Caco-2 (cell line): ENCODE measurements at places on chromosomes 3 and 15. TPM values are rescaled to one million over a fixed set of nuclear protein-coding genes. Genes with fewer than 3 reads are reported as not detected.
A peak's percentile ranks its signal among the peaks of the same experiment; 100 is the strongest.

GRCh38 chr3:51669241-51670052 lies 1.6 kb upstream of the TEX264 start:
- H3K27me3 ChIP-seq: no peaks in the 10 kb centered on the region
- peak overlapping the region; percentile 12 for H3K27ac ChIP-seq
- no peak overlapping the region for H3K4me3 ChIP-seq
- peak; percentile 88 for DNase-seq
- H3K4me1 ChIP-seq: no peaks in the 10 kb centered on the region

DNA sequence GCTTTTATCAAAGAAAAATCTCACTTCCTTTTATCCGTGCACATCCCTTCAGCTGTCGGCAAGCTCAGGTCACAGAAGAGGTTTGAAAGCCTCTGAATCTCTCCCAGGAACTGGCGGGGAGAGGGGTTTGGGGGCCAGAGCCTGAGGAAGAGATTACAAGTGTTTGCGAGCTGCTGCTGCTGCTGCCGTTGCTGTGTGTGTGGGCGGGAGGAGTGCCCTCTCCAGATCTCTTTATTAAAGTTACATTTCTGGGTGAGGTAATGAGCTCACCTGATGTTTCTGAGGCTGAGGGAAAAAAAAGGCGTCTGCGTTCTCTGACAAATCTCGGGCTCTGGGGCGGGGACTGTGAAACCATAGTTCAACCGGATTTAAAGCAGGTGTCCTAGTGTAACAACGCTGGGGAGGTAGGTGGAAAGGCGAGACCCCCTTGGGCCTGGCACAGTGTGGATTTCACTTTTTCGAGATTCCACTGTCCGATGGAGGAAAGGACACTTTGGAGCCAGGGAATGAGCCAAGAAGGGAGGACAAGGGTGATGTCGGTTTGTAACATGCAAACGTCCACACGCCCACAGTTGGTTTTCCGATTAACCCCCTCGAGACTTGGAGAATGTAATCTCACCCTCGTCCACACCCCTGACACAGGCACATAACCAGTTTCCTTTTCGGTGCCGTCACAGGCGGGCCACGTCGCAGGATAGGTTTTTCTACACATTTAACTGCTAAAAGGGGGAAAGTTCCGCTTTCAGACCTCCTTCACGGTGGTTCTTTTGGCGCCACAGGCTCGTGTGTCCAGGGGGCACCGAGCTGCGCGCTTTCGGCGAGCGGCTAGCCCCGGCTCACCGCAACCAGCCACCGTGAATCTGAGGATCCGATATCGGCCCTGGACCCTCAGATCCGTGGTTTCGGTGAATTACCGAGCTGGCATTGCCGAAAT lies 2.1 kb downstream of the ALCAM start:
- 0 out of 2 replicates have a peak, but pooled peaks cover 4% of the 10 kb centered on the region for H3K4me1 ChIP-seq
- DNase-seq: no peak
- peak overlapping the region; percentile 31 for H3K4me3 ChIP-seq
- peaks cover 4% of the 10 kb centered on the region; the same call in 1 of the 2 replicates for H3K27me3 ChIP-seq

GRCh38 chr3:139128803-139129202 lies 84.1 kb upstream of the PRR23C start:
- H3K4me1 ChIP-seq: no peaks in the 10 kb centered on the region
- H3K27me3 ChIP-seq: peaks cover 1% of the 10 kb centered on the region; the same call in 1 of the 2 replicates
- no peak overlapping the region for H3K4me3 ChIP-seq
- no peak for DNase-seq
- no peaks in the 10 kb centered on the region for H3K36me3 ChIP-seq

GRCh38 chr3:77079988-77080610 lies 40.2 kb downstream of the ROBO2 start:
- DNase-seq: no peak
- no peaks in the 10 kb centered on the region for H3K27me3 ChIP-seq
- H3K27ac ChIP-seq: no peak overlapping the region
- H3K4me3 ChIP-seq: no peak overlapping the region

The TTC23 gene
- 8.5 and 10.8 TPM in 2 replicates for total RNA-seq

The WNT7A gene
- total RNA-seq: 0.58 and 1.1 TPM in 2 replicates

The PLSCR2 gene
- total RNA-seq: not detected in 2 replicates

- H3K27me3 ChIP-seq: no peaks in the 10 kb centered on the region
- H3K4me3 ChIP-seq: no peak overlapping the region
- no peak overlapping the region for H3K27ac ChIP-seq
These were observed 422.1 kb downstream of the GRM7 start for GRCh38 chr3:7282988-7283387.

- H3K27me3 ChIP-seq: no peaks in the 10 kb centered on the region
- H3K4me1 ChIP-seq: no peaks in the 10 kb centered on the region
- no peak for DNase-seq
- no peak overlapping the region for H3K27ac ChIP-seq
These were observed 133.5 kb upstream of the ZPLD1 start for GRCh38 chr3:102301155-102301880.

DNA sequence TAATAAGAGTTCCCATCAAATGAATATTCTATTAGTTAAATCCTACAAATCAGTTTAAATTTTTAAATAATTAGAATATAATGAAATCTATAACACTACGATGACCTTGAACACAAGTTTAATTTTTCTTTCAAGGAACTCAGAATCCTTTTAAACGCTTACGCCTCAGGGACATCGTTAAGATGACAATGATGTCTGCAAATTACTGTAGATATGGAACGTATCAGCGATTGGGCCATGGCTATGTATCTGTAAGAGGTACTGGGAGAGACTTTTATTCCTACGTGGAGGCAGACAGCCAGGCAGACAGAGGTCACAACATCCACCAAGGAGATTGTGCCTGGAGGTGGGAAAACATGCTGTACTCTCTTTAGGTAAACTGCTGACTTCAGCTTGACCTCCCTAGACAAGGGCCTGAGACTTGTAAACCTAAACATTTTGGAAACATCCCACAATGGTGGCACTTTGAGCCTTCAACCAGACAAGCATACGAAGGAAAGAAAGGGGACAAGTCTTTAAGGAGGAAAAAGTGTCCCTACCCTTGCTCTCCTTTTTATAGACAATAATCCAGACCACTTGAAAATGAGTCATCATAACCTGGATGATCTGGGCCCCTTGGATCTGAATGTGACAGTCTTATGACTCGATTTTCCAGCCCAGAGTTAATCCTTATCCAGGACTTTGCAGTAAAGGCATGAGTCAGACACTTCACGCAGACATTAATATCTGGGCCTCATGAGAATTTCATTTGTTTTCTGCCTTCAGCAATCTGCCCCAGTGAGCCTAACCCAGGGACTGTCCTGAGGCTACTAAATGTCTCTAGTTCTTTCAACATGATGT lies 6.8 kb upstream of the LDHAL6B start:
- no peak overlapping the region for H3K4me3 ChIP-seq
- no peak for DNase-seq
- no peaks in the 10 kb centered on the region for H3K36me3 ChIP-seq
- H3K27ac ChIP-seq: no peak overlapping the region
- no peaks in the 10 kb centered on the region for H3K4me1 ChIP-seq

- H3K36me3 ChIP-seq: no peaks in the 10 kb centered on the region
- no peak overlapping the region for H3K4me3 ChIP-seq
- H3K4me1 ChIP-seq: peaks cover 12% of the 10 kb centered on the region
These were observed 12.6 kb downstream of the RASGRP1 start for GRCh38 chr15:38551720-38552648.

The ESYT3 gene
- 5.7 and 7.6 TPM in 2 replicates for total RNA-seq

GRCh38 chr15:57875347-57875746 lies 168.8 kb downstream of the POLR2M start:
- H3K4me3 ChIP-seq: no peak overlapping the region
- no peaks in the 10 kb centered on the region for H3K27me3 ChIP-seq
- no peak overlapping the region for H3K27ac ChIP-seq
- H3K4me1 ChIP-seq: no peaks in the 10 kb centered on the region

DNA sequence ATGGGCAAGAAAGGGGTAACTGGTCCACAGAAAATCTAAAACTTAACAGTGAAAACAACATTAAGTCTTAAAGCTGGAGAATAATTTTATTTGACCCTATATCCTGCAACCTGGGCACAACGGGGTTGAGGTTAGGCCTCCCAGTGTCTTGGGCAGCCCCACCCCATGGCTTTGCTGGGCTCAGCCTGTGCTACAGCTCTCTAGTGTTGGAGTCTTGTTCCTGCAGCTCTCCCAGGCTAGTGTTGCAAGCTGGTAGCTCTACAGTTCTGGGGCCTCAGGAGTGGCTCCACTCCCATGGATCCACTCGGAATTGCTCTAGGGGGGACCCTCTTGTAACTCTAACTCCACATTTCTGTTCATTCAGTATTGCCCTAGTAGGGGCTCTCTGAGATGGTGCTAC lies 24.9 kb upstream of the GNB4 start:
- H3K27me3 ChIP-seq: peaks cover 1% of the 10 kb centered on the region; the same call in 1 of the 2 replicates
- H3K36me3 ChIP-seq: no peaks in the 10 kb centered on the region
- DNase-seq: no peak
- no peak overlapping the region for H3K4me3 ChIP-seq

The SI gene
- total RNA-seq: 1.7 and 2.6 TPM in 2 replicates

DNA sequence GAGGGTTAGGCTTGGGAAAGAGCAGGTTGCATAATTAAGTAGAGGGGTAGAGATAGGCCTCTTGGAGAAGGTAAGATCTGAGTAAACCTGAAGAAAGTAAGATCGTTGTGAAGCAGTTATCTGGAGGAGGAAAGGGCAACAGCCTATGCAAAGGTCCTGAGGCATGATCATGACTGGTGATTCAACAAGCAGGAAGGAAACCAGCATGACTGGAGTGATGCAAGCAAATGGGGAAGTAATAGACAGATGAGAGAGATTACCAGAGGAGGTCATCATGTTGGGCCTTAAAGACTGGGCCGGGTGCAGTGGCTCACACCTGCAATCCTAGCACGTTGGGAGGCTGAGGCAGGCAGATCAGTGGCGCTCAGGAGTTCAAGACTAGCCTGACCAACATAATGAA lies 360.2 kb downstream of the EPHB1 start:
- no peaks in the 10 kb centered on the region for H3K27me3 ChIP-seq
- no peak overlapping the region for H3K27ac ChIP-seq

DNA sequence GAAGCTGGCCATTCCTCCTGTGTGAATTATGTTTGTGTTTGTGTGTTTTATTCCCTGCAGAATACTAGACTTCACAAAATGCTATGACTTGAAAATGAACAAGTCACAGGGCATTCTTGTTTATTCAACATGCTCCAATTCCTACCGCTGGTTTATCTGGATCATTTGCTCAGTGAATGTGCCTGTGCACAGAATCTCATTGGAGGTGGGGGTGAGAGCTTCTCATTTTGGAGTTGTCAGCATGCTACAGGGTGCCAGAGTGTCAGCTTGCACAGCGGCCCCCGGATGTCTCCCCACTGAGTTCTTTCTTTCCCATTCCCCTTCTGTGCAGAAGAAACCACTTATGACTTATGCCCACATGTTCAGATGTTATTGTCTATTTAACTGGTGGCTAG lies 428.7 kb downstream of the ROBO2 start:
- no peak overlapping the region for H3K27ac ChIP-seq
- no peaks in the 10 kb centered on the region for H3K4me1 ChIP-seq
- H3K36me3 ChIP-seq: no peaks in the 10 kb centered on the region
- DNase-seq: no peak
- H3K27me3 ChIP-seq: no peaks in the 10 kb centered on the region

GRCh38 chr3:17050071-17050470 lies 165.3 kb downstream of the PLCL2 start:
- DNase-seq: no peak
- no peaks in the 10 kb centered on the region for H3K27me3 ChIP-seq
- no peaks in the 10 kb centered on the region for H3K4me1 ChIP-seq
- H3K36me3 ChIP-seq: no peaks in the 10 kb centered on the region
- H3K27ac ChIP-seq: no peak overlapping the region
- no peak overlapping the region for H3K4me3 ChIP-seq

GRCh38 chr15:101506491-101506890 lies 17.0 kb upstream of the PCSK6 start:
- no peaks in the 10 kb centered on the region for H3K4me1 ChIP-seq
- no peak for DNase-seq
- H3K27ac ChIP-seq: no peak overlapping the region
- no peak overlapping the region for H3K4me3 ChIP-seq
- no peaks in the 10 kb centered on the region for H3K27me3 ChIP-seq

DNA sequence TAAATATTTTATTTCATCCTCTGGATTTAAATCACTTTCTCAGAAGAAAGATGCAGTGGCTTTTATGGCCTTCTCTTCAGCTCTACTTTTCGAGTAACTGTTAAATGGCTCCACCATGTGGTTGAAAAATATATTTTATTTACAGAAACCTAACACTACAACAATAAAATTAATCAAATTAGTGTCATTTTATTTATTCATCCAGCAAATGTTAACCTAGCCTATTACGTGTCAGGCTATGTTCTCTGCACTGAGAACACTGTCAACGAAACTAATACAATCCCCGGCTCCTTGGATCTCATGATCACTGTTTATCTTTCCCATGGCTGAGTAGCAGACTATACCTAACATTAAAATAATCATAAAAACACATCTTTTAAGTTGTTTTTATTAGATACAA lies 148.0 kb upstream of the OSTN start:
- H3K27ac ChIP-seq: no peak overlapping the region
- no peaks in the 10 kb centered on the region for H3K36me3 ChIP-seq
- no peaks in the 10 kb centered on the region for H3K27me3 ChIP-seq
- no peaks in the 10 kb centered on the region for H3K4me1 ChIP-seq
- peak; percentile 10 for DNase-seq
- no peak overlapping the region for H3K4me3 ChIP-seq

The UBA7 gene
- total RNA-seq: 0.93 TPM in 1 of 2 replicates, not detected in the other

DNA sequence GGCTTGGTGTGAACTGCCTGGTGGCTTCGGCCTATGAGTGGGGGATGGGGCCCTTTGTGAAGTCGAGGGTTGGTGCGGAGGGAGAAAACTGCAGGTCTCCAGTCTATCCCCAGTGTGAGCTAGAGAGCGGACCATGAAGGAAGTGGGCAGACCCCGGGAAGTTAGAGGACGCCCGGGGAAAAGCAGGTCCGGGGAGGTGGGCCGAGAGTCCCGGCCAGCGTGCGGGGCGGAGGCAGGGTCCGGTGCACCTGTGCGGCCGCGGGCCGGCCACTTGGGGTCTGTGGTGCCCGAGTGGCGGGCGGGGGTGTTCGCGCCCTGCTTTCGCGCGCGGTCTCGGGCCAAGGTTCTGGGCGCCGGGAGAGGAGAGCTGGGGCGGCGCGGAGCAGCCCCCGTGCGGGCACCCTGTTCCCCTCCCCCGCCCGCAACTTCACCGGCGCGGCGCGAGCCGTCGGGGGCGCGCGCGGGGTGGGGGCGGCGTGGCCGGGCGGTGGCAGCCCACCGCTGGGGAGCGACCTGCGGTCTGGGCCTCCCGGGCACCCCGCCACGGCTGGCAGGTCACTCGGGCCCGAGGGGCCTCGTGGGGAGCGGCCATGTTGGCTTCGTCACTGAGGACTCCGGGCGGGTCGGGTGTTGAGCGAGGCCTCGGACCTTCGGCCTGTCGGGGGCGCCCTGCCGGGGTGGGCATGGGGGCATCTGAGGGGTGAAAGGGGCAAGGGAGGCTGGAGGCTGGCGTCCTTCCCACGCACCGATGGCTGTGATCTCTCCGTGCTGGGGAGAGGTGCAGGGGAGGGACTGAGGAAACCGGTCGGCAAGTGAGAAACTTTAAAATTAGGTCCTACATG lies 4.8 kb downstream of the UBE2E1 start:
- peaks cover 22% of the 10 kb centered on the region for H3K4me1 ChIP-seq
- peak; percentile 67 for DNase-seq
- peak overlapping the region; percentile 100 for H3K27ac ChIP-seq
- H3K27me3 ChIP-seq: no peaks in the 10 kb centered on the region
